ENCODE measurements at places on chromosomes 16 and 17. TPM values are rescaled to one million over a fixed set of nuclear protein-coding genes. Genes with fewer than 3 reads are reported as not detected.

GRCh38 chr17:40031706-40032105 is 16.5 kb downstream of the CSF3 start:
- no peak overlapping the region for H3K4me3 ChIP-seq
- no peak for DNase-seq
- H3K27ac ChIP-seq = peak overlapping the region; percentile 85

The EDC4 gene
- 50.8 TPM for polyA plus RNA-seq

- H3K4me3 ChIP-seq = no peak overlapping the region
- H3K27me3 ChIP-seq = no peaks in the 10 kb centered on the region
- no peaks in the 10 kb centered on the region for H3K36me3 ChIP-seq
Measured at GRCh38 chr17:45186801-45187354, 25.2 kb downstream of the HEXIM2 start.

DNA sequence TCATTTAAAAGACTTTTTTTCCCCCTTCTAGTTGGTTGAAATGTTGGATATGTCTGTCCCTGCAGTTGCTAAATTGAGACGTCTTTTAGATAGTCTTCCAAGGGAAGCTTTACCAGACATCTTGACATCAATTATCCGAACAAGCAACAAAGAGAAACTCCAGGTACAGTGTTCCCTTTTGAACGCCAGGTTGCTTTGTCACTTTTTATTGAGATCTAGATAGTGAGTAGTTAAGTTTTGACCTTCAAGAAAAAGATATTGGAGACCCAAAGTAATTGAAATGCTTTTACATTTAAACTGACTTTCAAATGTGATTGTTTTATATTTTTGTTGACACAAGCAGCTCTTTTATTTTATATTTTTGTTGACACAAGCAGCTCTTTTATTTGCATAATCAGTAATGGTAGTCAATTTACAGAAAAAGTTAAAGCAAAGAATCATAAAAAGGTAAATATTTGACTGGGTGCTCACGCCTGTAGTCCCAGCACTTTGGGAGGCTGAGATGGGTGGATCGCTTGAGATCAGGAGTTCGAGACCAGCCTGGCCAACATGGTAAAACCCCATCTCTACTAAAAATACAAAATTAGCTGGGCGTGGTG is 9.3 kb upstream of the ABCC11 start:
- no peak overlapping the region for H3K27ac ChIP-seq
- H3K36me3 ChIP-seq = peaks cover 13% of the 10 kb centered on the region
- peak; percentile 36 for DNase-seq
- no peaks in the 10 kb centered on the region for H3K4me1 ChIP-seq
- H3K4me3 ChIP-seq = no peak overlapping the region
- H3K27me3 ChIP-seq = no peaks in the 10 kb centered on the region

The TP53TG3 gene
- polyA plus RNA-seq = not detected

GRCh38 chr17:36493956-36494355 is 7.5 kb downstream of the ZNHIT3 start:
- H3K36me3 ChIP-seq = peaks cover 59% of the 10 kb centered on the region
- no peaks in the 10 kb centered on the region for H3K27me3 ChIP-seq
- no peaks in the 10 kb centered on the region for H3K4me1 ChIP-seq
- DNase-seq = no peak
- H3K27ac ChIP-seq = no peak overlapping the region

The HSPB9 gene
- not detected for polyA plus RNA-seq

- H3K27me3 ChIP-seq = no peaks in the 10 kb centered on the region
- no peaks in the 10 kb centered on the region for H3K36me3 ChIP-seq
- H3K27ac ChIP-seq = no peak overlapping the region
Measured at GRCh38 chr17:35766903-35767510, 6.3 kb downstream of the C17orf50 start.

The SEPTIN1 gene
- polyA plus RNA-seq = 7.2 TPM

GRCh38 chr16:20243731-20244281 is 83.5 kb downstream of the GP2 start:
- H3K36me3 ChIP-seq = no peaks in the 10 kb centered on the region
- no peak overlapping the region for H3K27ac ChIP-seq
- DNase-seq = no peak
- H3K4me3 ChIP-seq = no peak overlapping the region

- H3K4me3 ChIP-seq = no peak overlapping the region
- no peaks in the 10 kb centered on the region for H3K36me3 ChIP-seq
- H3K27ac ChIP-seq = no peak overlapping the region
- H3K27me3 ChIP-seq = no peaks in the 10 kb centered on the region
- H3K4me1 ChIP-seq = no peaks in the 10 kb centered on the region
- peak; percentile 46 for DNase-seq
Measured at GRCh38 chr16:85303354-85303883, 191.1 kb upstream of the CIBAR2 start.

The GPR179 gene
- polyA plus RNA-seq = not detected

DNA sequence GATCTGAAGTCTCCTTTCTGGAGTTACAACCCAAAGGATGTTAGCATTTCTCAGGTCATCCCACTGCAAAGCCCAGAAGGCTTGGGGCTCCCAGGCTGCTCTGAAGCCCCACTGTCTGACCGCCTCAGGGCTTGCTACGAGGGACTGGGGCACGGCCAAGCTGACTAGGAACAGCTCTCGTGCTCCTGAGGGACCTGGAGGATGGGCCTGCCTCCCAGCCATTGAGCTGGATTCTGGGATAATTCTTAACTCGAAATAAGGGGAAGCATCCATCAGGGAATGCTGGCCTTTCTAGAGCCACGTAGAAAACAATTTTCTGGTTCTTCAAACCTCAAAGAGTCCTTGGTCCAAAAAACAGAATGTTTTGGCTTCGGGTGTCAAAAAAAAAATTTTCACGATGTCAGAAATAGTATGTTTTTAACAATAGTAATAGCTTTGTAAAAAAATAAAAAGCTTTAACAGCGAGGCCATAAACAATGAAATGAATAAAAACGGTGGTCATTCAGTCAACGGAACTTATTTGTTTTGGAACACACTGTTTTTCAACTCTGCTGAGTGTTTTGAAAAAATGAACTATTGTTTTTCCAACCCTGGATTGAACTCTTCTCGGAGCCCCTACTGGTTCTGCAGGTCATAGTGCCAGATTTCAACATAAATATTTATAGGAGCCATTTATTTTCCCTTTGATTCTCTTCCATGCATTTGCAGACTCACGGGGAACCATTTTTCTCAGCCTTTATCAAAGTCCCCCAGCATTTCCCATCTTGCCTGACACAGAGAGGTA is 16.4 kb upstream of the HERPUD1 start:
- no peaks in the 10 kb centered on the region for H3K36me3 ChIP-seq
- H3K4me3 ChIP-seq = no peak overlapping the region
- no peaks in the 10 kb centered on the region for H3K27me3 ChIP-seq
- no peak for DNase-seq
- H3K27ac ChIP-seq = peak overlapping the region; percentile 94

The WDR90 gene
- polyA plus RNA-seq = 23.0 TPM

DNA sequence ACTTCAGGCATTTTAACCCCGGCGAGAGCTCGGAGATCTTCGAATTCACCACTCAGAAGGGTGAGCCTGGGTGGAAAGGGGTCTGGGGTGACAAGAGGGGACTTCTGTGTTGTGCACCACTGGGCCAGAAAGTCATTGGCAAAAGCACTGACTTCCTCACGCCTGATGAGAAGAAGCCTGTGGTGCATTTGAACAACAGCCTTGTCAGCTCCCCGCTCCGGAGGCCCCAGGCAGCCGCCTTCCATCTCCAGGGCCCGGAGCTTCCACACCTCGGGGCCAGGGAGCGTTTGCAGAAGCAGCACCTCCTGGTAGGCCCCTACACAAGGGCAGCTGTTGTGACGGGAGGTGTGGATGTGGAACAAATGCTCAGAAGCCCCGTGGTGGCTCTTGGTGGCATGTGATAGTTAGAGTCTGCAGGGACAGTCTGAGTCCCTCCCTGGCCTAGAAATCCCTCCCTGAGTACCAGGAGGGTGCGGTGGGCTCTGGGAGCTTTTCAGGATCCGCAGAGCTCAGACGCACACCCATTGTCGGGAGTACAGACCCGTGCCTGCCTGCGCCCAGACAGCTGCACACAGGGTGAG is 9.7 kb downstream of the CACNG1 start:
- no peak overlapping the region for H3K27ac ChIP-seq
- H3K36me3 ChIP-seq = no peaks in the 10 kb centered on the region
- no peaks in the 10 kb centered on the region for H3K27me3 ChIP-seq
- peaks cover 4% of the 10 kb centered on the region for H3K4me1 ChIP-seq

GRCh38 chr17:32894245-32894644 is 17.3 kb upstream of the MYO1D start:
- peaks cover 42% of the 10 kb centered on the region for H3K4me1 ChIP-seq
- DNase-seq = peak; percentile 65
- no peak overlapping the region for H3K4me3 ChIP-seq
- no peak overlapping the region for H3K27ac ChIP-seq
- H3K27me3 ChIP-seq = no peaks in the 10 kb centered on the region

DNA sequence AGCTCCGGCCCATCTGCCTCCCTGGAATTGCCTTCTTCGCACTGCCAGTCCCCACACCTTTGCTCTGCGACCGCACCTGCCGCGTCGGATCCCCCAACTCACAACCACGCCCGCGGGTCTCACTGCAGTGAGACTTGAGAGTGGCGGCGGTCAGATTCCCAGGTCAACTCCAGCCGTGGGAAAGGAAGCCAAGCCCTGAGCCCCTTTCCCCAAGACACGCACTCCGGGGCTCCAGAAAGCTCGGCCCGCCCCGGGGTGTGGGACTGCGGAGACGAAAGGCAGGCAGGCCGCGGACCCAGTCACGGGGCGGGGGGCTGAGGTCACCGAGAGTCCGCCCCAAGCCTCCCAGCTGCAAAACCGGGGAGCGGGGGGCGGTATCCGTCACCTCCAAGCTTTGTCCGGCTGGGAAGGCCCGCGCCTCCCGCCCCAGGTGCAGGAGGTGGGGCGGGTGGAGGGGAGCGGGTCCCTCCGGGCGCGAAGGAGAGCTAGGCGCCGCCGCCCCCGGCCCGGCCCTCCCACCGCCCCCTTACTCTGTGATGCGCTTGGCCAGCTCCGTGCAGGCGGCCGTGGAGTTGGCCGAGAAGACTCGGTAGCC is 615 bp downstream of the PRPSAP1 start:
- H3K4me1 ChIP-seq = peaks cover 3% of the 10 kb centered on the region
- DNase-seq = peak; percentile 30
- H3K4me3 ChIP-seq = peak overlapping the region; percentile 81
- H3K36me3 ChIP-seq = no peaks in the 10 kb centered on the region

The SLC5A10 gene
- not detected for polyA plus RNA-seq

The TBC1D3 gene
- not detected for polyA plus RNA-seq

The KLHL10 gene
- polyA plus RNA-seq = 0.15 TPM

DNA sequence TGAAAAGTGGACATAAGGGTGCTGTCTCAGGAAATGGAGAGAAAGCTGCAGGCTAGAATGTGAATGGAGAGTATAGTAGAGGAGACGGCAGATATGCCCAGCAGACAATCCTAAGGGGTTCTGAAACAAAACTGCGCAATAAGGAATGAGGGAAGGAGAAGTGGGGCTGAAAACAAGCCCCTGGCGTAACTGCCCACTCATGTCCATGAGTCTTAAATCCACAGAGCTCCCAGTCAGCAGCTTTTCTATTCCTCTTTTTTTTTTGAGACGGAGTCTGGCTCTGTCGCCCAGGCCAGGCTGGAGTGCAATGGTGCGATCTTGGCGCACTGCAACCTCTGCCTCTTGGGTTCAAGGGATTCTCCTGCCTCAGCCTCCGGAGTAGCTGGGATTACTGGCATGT is 5.9 kb downstream of the STRADA start:
- no peak for DNase-seq
- no peak overlapping the region for H3K27ac ChIP-seq
- no peaks in the 10 kb centered on the region for H3K27me3 ChIP-seq
- no peak overlapping the region for H3K4me3 ChIP-seq

DNA sequence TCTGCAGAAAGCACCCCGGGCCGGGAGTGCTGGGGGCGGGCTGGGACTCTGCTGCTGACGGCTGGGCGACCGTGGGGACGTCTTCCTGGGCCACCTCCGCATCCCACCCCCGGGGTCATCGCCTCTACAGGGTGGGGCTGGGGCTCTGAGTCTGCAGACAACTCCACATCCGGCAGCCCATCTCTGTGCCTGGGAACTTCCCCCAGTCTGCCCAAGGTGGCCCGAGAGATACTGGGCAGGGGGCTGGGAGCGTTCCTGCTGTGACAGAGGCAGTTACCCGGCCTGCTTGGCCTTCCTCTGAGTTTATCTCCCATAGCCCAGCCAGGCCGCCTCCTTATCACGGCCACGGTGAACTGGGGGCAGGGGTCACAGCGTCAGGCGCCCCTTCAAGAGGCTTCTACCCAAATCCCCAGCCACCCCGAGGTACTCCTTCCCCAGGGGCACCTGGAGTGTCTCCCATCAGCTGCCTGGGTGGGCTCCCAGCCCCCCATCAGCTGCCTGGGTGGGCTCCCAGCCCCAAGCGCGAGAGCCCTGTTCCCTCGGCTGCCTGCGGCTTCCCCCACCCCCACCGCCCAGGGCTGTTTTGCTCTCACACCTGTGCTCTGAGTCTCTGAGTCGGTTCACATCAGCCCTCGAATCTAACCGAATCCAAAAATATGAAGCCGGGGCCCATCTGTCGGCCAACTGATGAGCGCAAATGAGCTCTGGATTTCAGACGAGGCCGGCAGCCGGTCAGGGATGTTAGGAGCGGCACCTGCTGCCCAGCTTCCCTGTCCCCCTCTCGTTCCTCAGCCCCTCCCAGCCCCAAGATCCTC is 15.6 kb upstream of the CBFA2T3 start:
- no peak overlapping the region for H3K27ac ChIP-seq
- DNase-seq = no peak
- no peaks in the 10 kb centered on the region for H3K4me1 ChIP-seq

The KRTAP9-4 gene
- not detected for polyA plus RNA-seq

- DNase-seq = no peak
- H3K36me3 ChIP-seq = no peaks in the 10 kb centered on the region
- no peak overlapping the region for H3K4me3 ChIP-seq
- no peak overlapping the region for H3K27ac ChIP-seq
- no peaks in the 10 kb centered on the region for H3K27me3 ChIP-seq
Measured at GRCh38 chr16:58409316-58409973, 17.2 kb downstream of the GINS3 start.

The KRT24 gene
- not detected for polyA plus RNA-seq

- peaks cover 21% of the 10 kb centered on the region for H3K4me1 ChIP-seq
- DNase-seq = no peak
- H3K4me3 ChIP-seq = no peak overlapping the region
- H3K27ac ChIP-seq = no peak overlapping the region
Measured at GRCh38 chr16:3859889-3860288, 20.6 kb downstream of the CREBBP start.

GRCh38 chr17:41695954-41696757 is 7.5 kb downstream of the EIF1 start:
- H3K27ac ChIP-seq = no peak overlapping the region
- H3K36me3 ChIP-seq = peaks cover 35% of the 10 kb centered on the region
- DNase-seq = peak; percentile 77
- H3K4me3 ChIP-seq = no peak overlapping the region
- H3K27me3 ChIP-seq = no peaks in the 10 kb centered on the region
- H3K4me1 ChIP-seq = no peaks in the 10 kb centered on the region

The CACNA1H gene
- 7.0 TPM for polyA plus RNA-seq

DNA sequence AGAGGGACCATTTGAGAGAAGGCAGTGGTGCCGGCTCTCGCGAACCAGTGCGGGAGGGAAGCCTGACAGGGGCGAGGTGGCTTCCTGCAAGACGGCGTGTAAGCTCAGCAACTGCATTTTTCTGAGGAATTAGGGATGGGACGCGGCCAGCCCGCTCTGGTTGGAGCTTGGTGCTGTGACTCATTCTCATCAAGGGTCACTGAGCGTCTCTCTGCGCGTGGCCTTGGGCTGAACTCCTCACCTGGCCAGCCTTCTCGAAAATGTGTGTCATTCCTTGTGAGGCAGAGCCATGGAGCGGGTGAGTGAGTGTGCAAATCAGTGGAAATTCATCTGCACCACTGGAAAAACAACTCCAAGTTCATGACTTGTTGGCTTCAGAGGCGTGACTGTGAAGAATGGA is 52.8 kb downstream of the NTN1 start:
- H3K27ac ChIP-seq = no peak overlapping the region
- no peaks in the 10 kb centered on the region for H3K27me3 ChIP-seq
- DNase-seq = no peak
- H3K36me3 ChIP-seq = no peaks in the 10 kb centered on the region

Data from small intestine (tissue), 16 donors.